ENCODE measurements at places on chromosomes 4 and X.

DNA sequence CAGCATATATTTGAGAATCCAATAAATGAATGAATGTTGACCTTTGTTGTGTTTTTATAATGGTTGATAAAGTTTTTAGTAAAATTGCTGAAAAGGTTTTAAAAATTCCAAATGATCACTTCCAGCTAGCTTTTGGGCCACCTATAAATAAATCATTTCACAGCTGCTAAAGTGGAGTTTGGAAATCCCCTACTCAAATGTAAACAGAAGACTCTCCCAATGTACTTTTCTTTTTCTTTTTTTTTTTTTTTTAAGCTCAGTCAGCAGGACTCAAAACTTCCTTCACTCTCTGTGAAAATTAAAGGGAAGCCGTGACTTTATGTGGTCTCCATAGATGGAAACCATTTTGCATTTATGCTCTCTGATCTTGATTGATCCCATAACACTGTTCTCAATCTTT, 45.2 kb downstream of the CXCL13 start:
- DNase-seq, result no peak

GRCh38 chr4:93776386-93777080, 52.0 kb upstream of the ATOH1 start:
- peak; percentile 10 for DNase-seq

DNA sequence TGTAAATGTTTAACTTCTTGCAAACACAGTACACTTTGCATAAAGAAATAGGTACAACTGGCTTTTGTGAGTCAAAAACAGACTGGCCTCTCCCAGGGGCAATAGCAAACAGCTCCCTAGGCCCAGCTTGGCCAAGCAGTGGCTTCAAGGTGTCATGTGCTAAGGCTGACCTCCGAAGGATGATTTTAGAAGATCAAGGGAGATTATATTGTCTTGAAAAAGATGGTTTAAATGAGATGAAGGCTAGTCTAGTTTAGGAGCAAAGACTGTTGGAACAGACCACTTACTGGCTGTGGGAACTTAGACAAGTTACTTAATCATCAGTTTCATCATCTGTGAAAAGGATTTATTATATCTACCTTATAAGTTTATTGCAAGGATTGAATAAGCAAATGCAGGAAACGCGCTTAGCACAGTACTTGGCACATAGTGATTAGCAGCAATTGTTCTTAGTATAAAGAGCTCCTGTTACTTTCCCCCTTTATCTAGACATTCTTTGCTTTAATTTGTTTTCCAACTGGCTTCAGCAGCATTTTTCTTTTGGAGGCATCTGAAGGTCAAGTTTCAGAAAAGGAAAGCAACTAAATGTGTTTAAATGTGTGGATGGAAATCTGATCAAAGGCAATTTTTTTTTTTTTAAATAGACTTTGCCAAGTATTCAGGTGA, 17.2 kb downstream of the ANXA3 start:
- DNase-seq, result no peak

DNA sequence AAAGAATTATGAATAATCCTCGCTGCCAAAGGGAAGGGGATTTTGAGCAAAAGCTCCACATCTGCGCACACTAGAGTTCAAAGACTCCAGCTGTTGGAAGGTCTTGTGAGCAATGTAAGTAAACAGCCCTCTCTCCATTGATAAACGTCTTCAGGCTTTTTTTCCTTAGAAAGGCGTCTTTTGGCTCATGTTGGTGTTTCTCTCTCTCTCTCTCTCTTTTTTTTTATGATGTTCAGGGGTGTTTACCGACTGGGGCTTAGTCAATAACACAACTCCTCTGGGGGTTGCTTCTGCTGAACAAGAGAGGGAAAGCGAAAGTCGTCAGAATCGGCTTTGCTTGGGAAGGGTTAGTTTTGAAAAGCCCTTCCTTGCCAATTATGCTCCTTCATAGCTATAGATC, 53.2 kb upstream of the C1QTNF7 start:
- DNase-seq, result no peak

GRCh38 chr4:27233531-27233930, 372.9 kb downstream of the STIM2 start:
- no peak for DNase-seq

- peak; percentile 86 for DNase-seq
Measured at GRCh38 chr4:82898322-82899243, 2.0 kb upstream of the THAP9 start.

GRCh38 chr4:135382280-135382959, 1180.8 kb upstream of the PABPC4L start:
- no peak for DNase-seq

GRCh38 chr4:157128395-157128794, 52.4 kb downstream of the GLRB start:
- DNase-seq, result peak; percentile 58

DNA sequence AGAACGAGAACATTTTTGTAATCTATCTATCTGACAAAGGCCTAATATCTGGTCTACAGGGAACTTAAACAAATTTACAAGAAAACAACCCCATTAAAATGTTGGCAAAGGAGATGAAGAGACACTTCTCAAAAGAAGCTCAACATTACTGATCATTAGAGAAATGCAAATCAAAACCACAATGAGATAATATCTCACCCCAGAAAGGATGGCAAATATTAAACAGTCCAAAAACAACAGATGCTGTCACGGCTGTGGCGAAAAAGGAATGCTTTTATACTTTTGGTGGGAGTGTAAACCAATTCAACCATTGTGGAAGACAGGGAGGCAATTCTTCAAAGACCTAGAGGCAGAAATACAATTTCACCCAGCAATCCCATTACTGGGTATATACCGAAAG, 2284.8 kb downstream of the ARAP2 start:
- peak; percentile 70 for DNase-seq

- no peak for DNase-seq
Measured at GRCh38 chr4:83174844-83175414, 60.4 kb upstream of the PLAC8 start.

DNA sequence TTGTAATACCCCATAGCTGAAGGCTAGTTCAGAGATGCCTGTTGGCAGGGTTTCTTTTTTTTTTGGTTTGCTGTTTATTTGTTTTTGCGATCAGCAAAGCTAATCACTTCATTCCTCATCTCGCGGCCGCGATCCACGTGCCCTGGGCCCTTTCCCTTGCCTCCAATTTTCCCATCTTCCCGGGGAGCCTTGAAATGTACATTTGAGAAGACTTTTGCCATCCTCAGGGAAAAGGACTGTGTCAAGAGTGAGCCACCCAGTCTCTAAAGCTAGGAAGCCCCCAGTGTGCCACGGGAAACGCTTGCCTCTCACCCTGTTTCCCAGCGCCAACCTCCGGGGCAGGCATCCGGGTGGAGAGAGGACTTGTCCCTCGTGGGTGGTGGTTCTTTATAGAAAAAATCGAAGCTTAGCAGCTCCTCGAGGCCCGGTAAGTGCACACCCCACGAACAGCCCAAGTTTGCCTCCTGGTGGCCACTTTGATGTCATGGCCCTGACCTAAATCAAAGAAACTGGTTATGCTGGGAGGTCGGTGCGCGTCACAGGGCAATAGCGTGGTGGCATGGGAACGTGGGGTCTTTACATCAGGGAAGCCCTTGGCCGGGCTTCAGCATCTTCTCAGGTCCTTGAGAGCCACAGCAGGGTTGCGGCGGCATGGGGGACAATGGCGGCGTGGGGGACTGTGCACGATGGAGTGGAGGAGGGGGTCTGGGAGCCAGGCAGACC, 42.0 kb downstream of the MAP7D3 start:
- peak; percentile 44 for DNase-seq

- DNase-seq, result no peak
Measured at GRCh38 chrX:103904301-103904700, 58.1 kb upstream of the TMSB15B start.

GRCh38 chrX:41336447-41336846, 2.5 kb downstream of the DDX3X start:
- DNase-seq, result no peak

GRCh38 chr4:121950212-121950679, 1.6 kb downstream of the TRPC3 start:
- peak; percentile 74 for DNase-seq

DNA sequence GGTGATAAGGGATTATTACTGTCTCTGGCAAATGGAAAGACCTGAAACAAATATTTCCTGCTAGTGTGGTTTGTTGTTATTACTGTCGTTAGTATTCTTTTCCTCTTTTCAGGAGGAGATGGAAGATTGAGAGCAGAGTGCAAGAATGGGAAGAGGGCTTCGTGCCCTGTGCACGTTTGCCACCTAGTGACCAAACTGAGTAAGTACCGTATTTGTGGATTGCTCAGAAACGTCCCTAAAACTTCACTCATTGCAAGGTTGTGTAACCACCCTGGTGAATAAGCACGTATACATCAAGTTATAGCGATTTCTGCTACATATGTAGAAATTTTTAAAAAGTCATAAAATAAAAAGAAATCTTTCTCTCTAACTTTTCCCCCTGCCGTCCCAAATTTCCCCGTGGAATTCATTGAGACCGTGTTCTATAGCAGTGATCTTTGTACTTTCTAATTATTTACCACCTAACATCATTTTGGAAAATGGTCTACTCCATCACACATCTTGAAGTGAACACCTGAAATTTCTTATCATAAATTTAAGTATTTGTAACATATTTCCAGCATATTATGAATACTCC, 24.3 kb downstream of the LINC00632 start:
- peak; percentile 46 for DNase-seq

GRCh38 chrX:75038925-75039324, 113.7 kb upstream of the NEXMIF start:
- DNase-seq, result no peak

DNA sequence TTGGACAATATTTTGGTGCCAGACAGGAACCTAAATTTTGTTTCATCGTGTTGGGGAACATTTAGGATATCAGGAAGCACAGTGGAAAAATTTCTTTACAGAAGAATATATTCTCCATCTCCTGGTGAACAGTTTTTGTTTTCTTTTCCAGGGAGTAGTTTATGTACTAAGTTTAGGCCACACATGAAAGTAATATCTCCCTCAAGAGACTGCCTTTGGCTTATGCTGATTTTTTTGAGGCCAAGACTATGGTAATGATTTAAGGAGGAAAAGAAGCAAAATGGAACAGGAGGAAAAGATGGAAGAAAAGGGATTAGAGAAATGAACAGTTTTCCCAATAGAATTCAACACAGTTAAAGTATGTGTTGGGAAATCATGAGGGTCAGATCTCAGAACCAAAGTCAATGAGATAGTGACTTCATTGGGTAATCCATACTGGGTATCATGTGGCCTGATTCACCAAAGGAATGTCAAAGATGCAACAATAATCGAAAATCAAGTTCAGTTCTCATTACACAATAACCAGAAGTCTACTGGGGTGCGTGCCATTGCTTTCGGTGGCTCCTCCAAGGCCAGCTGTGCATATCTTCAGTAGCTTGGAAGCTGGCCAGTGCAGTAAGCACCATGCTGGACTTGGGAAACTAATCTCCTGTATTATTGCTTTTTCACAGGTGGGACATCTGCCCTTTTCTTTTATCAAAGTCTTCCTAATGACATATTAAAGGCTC, 234.8 kb downstream of the COL25A1 start:
- DNase-seq, result peak; percentile 79

GRCh38 chrX:107551546-107551945, 76.8 kb upstream of the PRPS1 start:
- DNase-seq, result no peak

- DNase-seq, result no peak
Measured at GRCh38 chr4:138308356-138308755, 66.2 kb upstream of the SLC7A11 start.

- DNase-seq, result peak; percentile 39
Measured at GRCh38 chr4:139943277-139943676, 210.7 kb downstream of the MAML3 start.

DNA sequence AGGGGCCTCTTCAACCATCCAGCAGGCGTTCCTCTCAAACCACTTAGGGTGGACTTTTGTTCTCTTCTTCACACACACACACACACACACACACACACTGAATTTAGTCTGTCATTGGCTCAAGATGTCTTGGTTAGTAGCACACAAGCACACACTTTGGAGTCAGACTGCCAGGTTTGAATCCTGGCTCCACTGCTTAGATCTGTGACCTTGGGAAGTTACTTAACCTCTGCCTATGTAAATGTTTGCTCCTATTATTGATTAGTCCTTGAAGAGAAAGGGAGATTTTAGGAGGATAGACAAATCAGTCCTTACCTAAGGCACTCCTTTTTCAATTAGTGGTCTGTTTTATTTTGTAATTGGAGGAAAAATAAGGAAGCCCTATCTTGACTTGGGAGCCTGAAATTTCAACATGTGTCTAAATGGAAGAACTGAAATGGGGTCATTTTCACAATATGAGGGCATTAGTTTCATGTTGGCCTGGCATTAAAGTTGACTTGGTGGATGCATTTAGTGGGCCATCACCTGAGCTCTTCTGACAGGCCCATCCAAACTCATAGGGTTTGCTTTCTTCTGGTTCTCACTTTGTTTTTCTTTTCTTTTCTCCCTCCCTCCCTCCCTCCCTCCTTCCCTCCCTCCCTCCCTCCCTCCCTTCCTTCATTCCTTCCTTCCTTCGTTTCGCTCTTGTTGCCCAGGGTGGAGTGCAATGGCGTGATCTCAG, 13.3 kb upstream of the TMEM131L start:
- no peak for DNase-seq

- DNase-seq, result no peak
Measured at GRCh38 chr4:158778712-158779111, 9.9 kb downstream of the FNIP2 start.

GRCh38 chr4:145483514-145483913, 1.9 kb downstream of the SMAD1 start:
- no peak for DNase-seq

DNA sequence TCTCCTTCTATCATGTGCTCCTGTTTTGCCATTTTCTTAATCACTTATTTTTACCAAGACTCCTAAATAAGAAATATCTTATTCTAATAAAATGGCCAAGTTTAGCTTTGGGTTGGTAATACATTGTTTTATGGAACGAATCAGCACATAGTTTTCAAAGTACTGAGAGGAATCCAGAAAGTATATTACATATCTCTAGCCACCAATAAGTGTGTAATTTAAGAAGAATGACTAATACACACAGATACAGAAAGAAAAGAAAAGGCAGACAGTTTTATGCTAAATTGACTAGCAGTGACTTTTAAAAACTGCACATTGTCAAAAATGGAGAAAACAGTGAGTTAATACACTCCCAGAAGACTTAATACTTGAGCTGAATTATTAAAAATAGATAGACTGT, 167.0 kb upstream of the IL15 start:
- DNase-seq, result no peak
